HepG2 (cell line): ENCODE measurements at places on chromosomes 11 and 22.
A peak's percentile ranks its signal among the peaks of the same experiment; 100 is the strongest.

DNA sequence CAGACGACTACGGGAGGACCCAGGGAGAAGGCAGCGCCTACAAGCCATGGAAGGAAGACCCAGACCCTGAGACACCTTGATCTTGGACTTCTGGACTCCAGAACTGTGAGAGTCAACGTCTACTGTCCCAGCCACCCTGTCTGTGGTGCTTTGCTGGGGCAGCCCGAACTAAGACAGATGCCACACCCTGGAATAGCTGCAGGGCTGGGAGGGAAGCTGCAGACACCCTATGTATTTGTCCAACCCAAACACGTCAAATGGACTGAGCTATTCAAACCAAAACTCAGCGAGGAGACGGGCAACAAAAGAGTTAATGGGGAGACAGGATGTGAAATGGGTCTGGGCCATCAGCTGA lies 169.3 kb downstream of the CTTN start:
- no peak for DNase-seq

DNA sequence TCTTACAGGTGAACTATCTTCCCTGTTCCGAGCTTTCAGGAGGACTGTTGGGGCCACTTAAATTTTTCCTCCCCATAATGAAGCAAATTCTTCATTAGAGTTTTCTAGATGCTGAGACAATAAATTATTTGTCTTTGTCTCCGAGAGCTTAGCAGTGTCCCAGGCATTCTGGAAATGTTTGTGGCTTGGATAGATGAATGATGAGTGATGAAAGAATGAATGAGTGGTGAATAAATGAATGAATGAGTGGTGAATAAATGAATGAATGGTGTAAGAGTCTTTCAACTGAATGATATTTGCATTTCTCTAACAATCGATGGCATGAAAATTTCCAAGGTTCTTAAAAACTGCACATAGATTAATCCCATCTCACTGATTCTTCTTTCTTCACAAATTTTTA lies 52.8 kb downstream of the AHNAK start:
- DNase-seq: no peak

- peak; percentile 57 for DNase-seq
Measured at GRCh38 chr11:125871391-125872137, 15.9 kb upstream of the HYLS1 start.

DNA sequence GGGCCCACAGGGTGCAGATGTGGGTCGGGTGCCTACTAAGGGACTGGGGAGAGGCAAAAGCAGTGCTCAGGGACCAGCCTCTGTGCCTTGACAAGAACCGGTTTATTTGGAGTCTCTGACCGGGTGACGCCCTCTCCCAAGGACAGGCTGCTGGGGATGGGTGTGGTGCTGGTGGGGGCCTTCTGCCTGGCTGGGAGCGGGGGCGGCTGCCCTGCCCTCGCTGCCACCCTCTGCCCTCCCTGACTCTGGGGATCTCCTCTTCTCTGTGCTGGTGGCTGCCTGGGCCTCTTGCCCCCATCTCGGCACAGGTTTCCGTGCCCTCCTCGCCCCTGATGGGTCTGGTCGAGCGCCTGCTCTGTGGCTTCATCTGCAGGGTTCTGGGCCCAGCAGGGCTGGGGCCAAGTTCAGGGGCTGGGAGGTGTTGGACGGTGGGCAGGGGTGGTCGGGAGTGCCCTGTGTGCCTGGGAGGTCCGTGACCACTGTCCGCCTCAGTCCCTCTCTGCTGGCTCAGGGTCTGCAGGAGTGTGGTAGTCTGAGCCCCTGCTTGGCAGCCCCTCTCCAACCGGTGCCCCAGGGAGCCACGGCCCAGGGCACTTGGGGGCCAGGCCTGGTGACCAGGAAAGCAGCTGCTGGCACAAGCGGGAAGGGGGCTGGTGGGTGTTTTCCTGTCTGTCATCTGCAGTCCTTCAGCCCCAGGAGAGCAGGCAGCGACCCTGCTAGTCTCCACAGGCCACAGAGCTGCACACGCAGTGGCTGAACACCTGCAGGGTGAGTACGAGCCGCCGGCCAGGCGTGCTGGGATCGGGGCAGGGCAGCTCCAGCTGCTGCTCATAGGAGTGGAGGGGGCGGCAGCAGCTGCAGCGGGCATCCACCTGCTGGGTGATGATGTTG lies 23.5 kb downstream of the MUC6 start:
- DNase-seq: no peak

GRCh38 chr11:134372536-134372935 lies 39.5 kb downstream of the B3GAT1 start:
- DNase-seq: no peak

GRCh38 chr22:23889620-23890019 lies 4.6 kb upstream of the MIF start:
- no peak for DNase-seq

- DNase-seq: no peak
Measured at GRCh38 chr11:126573325-126573978, 218.0 kb downstream of the ST3GAL4 start.

- no peak for DNase-seq
Measured at GRCh38 chr11:116176484-116177005, 596.2 kb downstream of the BUD13 start.

DNA sequence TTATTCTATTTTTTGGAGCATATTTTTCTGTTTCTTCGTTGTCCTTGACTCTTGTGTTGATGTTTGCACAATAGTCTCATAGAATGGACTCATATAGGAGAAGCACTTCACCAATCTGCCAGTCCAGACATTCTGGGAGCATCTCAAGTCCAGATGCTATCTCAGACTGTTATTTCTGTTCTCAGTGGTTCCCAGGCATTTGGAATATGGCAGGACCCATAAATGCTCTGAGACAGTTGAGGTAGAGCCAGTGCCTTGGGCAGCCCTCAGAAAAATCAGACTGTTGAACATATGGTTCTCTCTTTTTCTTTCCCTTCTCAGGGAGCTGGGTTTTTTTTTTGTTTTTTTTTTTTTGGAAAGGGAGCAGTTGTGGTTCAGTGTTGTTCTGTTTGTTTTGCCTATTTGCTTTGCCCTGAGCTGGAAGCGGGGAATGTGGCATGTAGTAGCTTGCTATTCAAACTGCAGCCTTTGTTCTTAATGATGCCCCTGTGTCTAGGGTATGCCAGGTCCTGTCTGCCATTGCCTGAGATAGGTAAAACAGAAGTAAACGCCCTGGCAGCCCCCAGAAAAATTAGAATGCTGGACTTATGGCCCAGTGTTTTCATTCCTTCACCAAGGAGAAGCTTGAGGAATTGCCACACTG lies 3.7 kb upstream of the MS4A2 start:
- no peak for DNase-seq

GRCh38 chr11:62186195-62186594 lies 3.8 kb upstream of the SCGB1D1 start:
- no peak for DNase-seq

DNA sequence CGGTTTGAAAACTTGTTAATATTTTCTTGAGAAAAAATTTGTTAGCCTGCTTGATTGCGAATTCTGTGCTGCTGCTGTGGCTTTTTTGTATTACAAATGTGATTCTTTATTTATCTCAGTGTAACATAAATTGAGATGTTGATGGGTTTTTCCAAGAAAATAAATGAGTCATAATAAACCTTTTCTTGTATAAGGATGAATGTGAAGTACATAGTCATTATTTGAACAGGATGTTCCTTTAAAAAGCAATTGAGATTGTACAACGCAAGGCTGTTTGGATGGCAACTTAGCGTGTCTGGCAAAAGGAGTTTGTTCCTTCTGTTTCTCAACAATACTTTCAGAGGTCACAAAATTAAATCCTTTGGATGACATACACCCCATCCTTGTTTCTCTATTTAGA lies 24.6 kb upstream of the CARD18 start:
- no peak for DNase-seq

- DNase-seq: no peak
Measured at GRCh38 chr11:47149782-47150181, 26.9 kb downstream of the ARFGAP2 start.

- DNase-seq: no peak
Measured at GRCh38 chr11:117838901-117839300, 14.4 kb upstream of the FXYD2 start.

- DNase-seq: no peak
Measured at GRCh38 chr22:19648419-19648929, 65.8 kb upstream of the SEPTIN5 start.

- no peak for DNase-seq
Measured at GRCh38 chr11:2594267-2594666, 105.5 kb downstream of the KCNQ1OT1 start.

DNA sequence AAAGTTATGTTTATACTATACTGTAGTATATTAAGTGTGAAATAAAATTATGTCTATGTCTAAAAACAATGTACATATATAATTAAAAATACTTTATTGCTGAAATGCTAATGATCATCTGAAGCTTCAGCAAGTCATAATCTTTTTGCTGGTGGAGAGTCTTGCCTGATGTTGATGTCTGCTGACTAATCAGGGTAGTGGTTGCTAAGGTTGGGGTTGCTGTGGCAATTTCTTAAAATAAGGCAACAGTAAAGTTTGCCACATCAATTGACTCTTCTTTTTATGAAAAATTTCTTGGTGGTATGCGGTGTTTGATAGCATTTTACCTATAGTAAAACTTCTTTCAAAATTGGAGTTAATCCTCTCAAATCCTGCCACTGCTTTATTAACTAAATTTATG lies 21.4 kb downstream of the INSC start:
- no peak for DNase-seq

DNA sequence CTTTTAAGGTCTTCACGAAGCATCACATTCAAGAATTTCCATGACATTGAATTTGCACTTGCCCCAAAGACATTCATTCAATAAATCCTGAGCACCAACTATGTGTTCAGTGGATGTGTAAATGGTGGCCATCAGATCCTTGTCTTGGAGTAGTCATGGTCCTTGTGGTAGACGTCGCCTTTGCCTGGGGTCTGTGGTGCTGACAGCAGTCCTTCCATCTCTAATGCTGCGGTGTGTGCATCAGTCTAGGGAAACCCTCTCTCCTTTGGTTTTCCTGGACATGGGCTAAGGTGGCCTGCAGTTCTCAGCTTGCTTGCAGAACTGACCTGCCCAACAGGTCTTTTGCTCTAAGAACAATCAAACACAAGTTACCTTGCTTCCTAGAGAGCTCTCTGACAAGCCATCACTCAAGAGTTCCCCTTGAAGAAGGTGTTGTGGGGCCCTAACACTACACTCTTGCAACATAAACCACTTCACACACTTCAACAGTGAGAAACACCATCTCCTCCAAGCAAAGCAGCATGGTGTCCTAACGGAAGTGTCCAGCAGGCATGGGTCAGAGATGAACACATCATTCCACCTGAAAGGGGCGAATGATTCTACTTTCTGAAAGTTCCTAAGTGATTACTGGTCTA lies 72.1 kb downstream of the BUD13 start:
- DNase-seq: no peak

DNA sequence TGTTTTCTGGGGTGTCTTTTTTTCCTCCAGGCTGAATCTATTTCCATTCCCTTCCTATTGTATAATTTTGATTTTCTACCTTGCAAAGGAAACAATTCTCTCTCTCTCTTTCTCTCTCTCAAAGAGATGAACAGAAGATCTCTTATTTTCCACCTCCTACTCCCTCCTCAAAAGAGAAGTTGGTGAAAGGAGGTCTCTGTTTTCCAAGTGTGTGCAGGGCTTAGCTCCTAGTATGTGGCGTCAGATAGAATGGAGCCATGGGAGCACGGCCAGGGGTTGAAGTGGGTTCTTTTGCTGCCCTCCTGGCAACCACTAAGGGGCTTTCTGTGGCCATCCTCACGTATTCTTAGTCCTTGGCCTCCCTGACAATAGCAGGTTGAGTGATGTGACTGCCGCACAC lies 480 bp downstream of the TRIM34 start:
- no peak for DNase-seq

DNA sequence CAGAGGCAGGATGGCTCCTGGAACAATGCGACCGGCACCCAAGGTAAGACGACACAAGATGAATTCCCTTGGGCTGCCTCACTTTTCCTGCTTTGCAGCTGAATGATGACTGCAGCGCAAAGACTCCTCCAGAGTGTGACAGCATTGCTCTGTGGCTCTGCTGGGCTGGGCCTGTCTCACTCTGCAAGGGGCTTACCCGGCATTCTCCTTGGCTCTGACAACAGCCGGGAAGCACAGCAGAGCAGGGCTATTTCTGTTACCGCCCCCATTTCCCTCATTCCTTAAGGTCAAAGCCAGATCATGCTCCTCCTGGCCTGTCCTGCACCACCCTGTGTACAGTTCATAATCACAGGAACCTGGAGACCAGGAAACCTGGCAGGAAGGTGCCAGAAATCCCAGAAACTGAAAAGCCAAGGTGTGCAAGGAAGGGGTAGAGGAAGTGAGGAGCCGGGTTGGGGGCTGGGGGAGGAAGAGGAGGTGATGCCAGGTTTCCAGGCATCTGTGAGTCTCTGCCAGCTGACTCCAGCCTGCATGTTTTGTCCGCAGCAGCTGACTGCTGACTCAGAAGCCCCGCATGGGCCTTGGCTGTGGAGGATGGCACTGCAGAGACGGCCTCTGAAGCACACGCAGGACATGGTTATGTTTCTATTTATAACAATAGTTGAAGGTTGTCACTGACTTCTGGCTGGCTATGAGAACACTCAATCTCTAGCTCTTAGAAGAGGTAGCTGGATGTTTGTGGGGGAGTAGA lies 113.6 kb downstream of the MICAL3 start:
- no peak for DNase-seq

DNA sequence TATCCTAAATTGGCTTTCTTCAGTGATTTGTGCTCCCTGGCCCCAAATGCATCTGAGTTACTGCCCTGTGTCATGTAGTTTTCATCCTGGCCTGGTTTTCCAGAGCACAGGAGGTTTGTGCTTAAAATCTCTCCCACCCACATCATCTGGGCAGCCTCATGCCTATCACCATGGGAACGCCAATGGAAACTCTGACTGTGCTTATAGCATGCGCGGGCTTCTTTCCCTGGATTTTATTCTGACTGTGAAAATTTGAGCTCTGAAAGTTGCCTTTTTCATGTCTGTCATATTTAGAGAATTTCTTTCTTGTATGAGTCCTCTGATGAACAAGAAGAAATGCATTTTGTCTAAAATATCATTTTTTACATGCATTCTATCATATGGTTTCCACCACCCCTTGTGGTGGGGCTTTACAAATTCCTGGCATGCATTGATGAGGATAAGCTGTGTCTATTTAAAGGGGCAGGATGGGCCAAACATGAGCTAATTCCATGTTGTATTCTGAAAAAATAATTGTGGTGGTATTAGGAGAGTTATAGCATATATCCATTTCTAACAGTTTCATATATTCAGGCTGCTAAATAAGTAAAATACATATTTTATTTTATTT lies 55.1 kb downstream of the IRAG1 start:
- DNase-seq: no peak

GRCh38 chr11:121054266-121054665 lies 30.4 kb downstream of the TBCEL start:
- no peak for DNase-seq

- DNase-seq: no peak
Measured at GRCh38 chr11:102361086-102362031, 14.3 kb downstream of the BIRC2 start.

GRCh38 chr11:44607987-44608386 lies 42.5 kb downstream of the CD82 start:
- DNase-seq: no peak

- DNase-seq: no peak
Measured at GRCh38 chr11:31826536-31827438, 15.7 kb upstream of the PAX6 start.
